Sigmoid colon (tissue), 7 donors: ENCODE measurements at places on chromosomes 7 and 10. TPM values are rescaled to one million over a fixed set of nuclear protein-coding genes. Genes with fewer than 3 reads are reported as not detected.

Gene ZNF248
- polyA plus RNA-seq, result 1.8 TPM

Gene ZNF425
- 0.60 TPM for polyA plus RNA-seq

Gene PON1
- polyA plus RNA-seq, result 0.19 TPM

Gene DPYSL4
- polyA plus RNA-seq, result 0.71 TPM

Gene PRLHR
- polyA plus RNA-seq, result not detected

Gene MRLN
- polyA plus RNA-seq, result not detected

Gene PDIA4
- polyA plus RNA-seq, result 11.4 TPM

Gene GLRX3
- 67.5 TPM for polyA plus RNA-seq

DNA sequence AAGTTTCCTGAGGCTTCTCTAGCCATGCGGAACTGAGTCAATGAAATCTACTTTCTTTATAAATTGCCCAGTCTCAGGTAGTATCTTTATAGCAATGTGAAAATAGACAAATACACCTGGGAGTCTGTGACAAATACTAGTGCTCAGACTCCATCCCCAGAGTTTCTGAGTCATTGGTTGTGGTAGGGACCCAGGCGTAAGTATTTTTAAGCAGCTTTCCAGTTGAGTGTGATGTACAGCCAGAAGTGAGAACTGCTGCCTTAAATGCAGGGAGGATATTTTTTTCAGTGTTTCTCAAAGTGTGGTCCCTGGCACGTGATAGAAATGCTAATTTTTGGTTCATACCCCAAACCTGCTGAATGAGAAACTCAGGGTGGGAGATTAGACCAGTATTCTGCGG is 121.7 kb downstream of the SORCS3 start:
- H3K36me3 ChIP-seq, result no peaks in the 10 kb centered on the region
- no peaks in the 10 kb centered on the region for H3K4me1 ChIP-seq
- no peak overlapping the region for H3K4me3 ChIP-seq

GRCh38 chr10:13950543-13950939 is 363.8 kb downstream of the PRPF18 start:
- H3K27ac ChIP-seq, result no peak overlapping the region
- no peak overlapping the region for H3K4me3 ChIP-seq
- no peaks in the 10 kb centered on the region for H3K36me3 ChIP-seq

- no peak for DNase-seq
- no peak overlapping the region for H3K27ac ChIP-seq
- no peaks in the 10 kb centered on the region for H3K27me3 ChIP-seq
- H3K4me3 ChIP-seq, result no peak overlapping the region
These were observed 9.4 kb upstream of the PIK3CG start for GRCh38 chr7:106855540-106856132.

DNA sequence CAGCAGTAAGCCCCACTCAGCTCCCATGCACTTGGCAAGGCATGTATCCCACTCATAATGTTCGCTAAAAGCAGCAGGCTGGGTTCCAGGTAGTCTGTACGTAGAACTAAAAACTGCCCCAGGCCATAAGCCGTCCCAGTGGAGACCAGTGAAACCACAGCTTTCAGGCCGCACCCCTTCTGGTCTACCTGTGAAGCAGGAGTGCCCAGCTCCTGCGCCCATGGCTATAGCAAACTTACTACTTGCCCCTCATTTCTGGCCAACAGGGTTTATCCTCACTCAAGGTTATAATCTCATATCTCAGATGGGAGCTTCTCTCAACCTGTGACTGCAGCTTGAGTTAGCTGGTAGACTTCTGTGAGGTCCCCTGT is 338.2 kb upstream of the LRRTM3 start:
- H3K4me3 ChIP-seq, result no peak overlapping the region
- H3K27me3 ChIP-seq, result no peaks in the 10 kb centered on the region
- no peak overlapping the region for H3K27ac ChIP-seq
- H3K4me1 ChIP-seq, result no peaks in the 10 kb centered on the region

GRCh38 chr7:49643321-49643720 is 130.1 kb upstream of the VWC2 start:
- no peak for DNase-seq
- H3K27me3 ChIP-seq, result no peaks in the 10 kb centered on the region
- H3K4me1 ChIP-seq, result no peaks in the 10 kb centered on the region

GRCh38 chr10:19595212-19595845 is 220.9 kb upstream of the PLXDC2 start:
- H3K27me3 ChIP-seq, result no peaks in the 10 kb centered on the region
- H3K4me1 ChIP-seq, result no peaks in the 10 kb centered on the region
- no peak overlapping the region for H3K4me3 ChIP-seq
- no peaks in the 10 kb centered on the region for H3K36me3 ChIP-seq
- no peak for DNase-seq

- H3K27ac ChIP-seq, result peak overlapping the region; percentile 86
- no peaks in the 10 kb centered on the region for H3K27me3 ChIP-seq
- peaks cover 43% of the 10 kb centered on the region for H3K4me1 ChIP-seq
- no peak overlapping the region for H3K4me3 ChIP-seq
- no peak for DNase-seq
- no peaks in the 10 kb centered on the region for H3K36me3 ChIP-seq
These were observed 33.4 kb downstream of the OGDH start for GRCh38 chr7:44639671-44640321.

DNA sequence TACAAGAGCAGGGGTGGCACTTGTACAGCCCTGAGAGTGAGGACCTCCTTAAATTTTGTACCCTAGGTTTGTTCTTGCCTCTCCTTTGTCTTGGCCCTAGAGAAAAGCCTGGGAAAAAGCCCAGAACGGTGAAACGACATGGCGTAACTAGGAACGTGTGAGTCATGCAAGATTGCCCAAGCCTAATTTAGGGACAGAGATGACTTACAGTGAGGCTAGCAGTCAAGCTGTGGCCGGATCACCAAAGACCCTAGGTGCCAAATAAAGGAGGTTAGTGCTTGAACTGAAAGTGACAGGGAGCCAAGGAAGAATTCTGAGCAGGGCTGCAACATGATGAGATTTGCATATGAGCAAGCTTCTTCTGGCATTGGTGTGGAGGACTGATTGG is 25.1 kb downstream of the TBXAS1 start:
- DNase-seq, result peak; percentile 73
- H3K36me3 ChIP-seq, result no peaks in the 10 kb centered on the region
- no peaks in the 10 kb centered on the region for H3K4me1 ChIP-seq
- no peak overlapping the region for H3K4me3 ChIP-seq
- H3K27me3 ChIP-seq, result no peaks in the 10 kb centered on the region

- no peaks in the 10 kb centered on the region for H3K27me3 ChIP-seq
- no peak overlapping the region for H3K4me3 ChIP-seq
- H3K4me1 ChIP-seq, result peaks cover 12% of the 10 kb centered on the region
- DNase-seq, result no peak
- no peak overlapping the region for H3K27ac ChIP-seq
- no peaks in the 10 kb centered on the region for H3K36me3 ChIP-seq
These were observed 81.2 kb downstream of the HIPK2 start for GRCh38 chr7:139696552-139696951.

DNA sequence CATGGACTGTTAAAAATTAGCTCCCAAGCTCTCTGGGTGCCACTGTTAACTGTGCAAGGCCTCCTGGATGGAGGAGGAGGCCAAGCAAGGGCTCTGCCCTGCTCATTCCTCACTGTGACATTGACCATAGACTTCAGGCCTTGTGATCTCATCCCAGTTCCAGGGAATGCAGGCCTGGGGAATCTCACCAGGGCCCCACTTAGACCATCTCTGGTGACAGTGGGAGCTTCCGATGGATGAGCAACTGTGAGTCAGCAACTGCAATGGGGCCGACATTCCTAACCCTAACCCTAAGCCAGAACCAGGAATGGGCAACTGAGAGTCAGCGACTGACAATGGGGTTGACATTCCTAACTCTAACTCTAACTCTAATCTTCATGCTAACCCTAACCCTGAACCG is 50.4 kb upstream of the MSMB start:
- H3K27ac ChIP-seq, result no peak overlapping the region
- no peaks in the 10 kb centered on the region for H3K36me3 ChIP-seq
- DNase-seq, result no peak
- no peak overlapping the region for H3K4me3 ChIP-seq
- peaks cover 5% of the 10 kb centered on the region for H3K4me1 ChIP-seq

- H3K27me3 ChIP-seq, result peaks cover 22% of the 10 kb centered on the region
- H3K4me1 ChIP-seq, result no peaks in the 10 kb centered on the region
- no peaks in the 10 kb centered on the region for H3K36me3 ChIP-seq
- no peak overlapping the region for H3K4me3 ChIP-seq
- no peak for DNase-seq
- H3K27ac ChIP-seq, result no peak overlapping the region
These were observed 27.8 kb upstream of the LBX1 start for GRCh38 chr10:101257084-101257483.

- no peaks in the 10 kb centered on the region for H3K27me3 ChIP-seq
- no peak for DNase-seq
- H3K4me3 ChIP-seq, result no peak overlapping the region
- H3K27ac ChIP-seq, result no peak overlapping the region
These were observed 39.5 kb downstream of the KLF6 start for GRCh38 chr10:3745521-3745920.

- DNase-seq, result peak; percentile 46
- H3K4me1 ChIP-seq, result no peaks in the 10 kb centered on the region
- no peak overlapping the region for H3K4me3 ChIP-seq
- no peaks in the 10 kb centered on the region for H3K36me3 ChIP-seq
These were observed 72.5 kb upstream of the NKX6-2 start for GRCh38 chr10:132858121-132859081.

GRCh38 chr10:100773646-100774045 is 28.3 kb downstream of the PAX2 start:
- no peaks in the 10 kb centered on the region for H3K4me1 ChIP-seq
- no peak overlapping the region for H3K27ac ChIP-seq
- no peaks in the 10 kb centered on the region for H3K36me3 ChIP-seq
- peak; percentile 15 for DNase-seq
- no peaks in the 10 kb centered on the region for H3K27me3 ChIP-seq
- no peak overlapping the region for H3K4me3 ChIP-seq

GRCh38 chr7:128427289-128427891 is 17.6 kb upstream of the IMPDH1 start:
- no peak overlapping the region for H3K27ac ChIP-seq
- H3K36me3 ChIP-seq, result no peaks in the 10 kb centered on the region
- H3K4me1 ChIP-seq, result peaks cover 15% of the 10 kb centered on the region
- no peak overlapping the region for H3K4me3 ChIP-seq
- DNase-seq, result no peak

GRCh38 chr7:69896121-69896520 is 297.8 kb downstream of the AUTS2 start:
- H3K36me3 ChIP-seq, result no peaks in the 10 kb centered on the region
- no peaks in the 10 kb centered on the region for H3K27me3 ChIP-seq
- H3K4me1 ChIP-seq, result no peaks in the 10 kb centered on the region

DNA sequence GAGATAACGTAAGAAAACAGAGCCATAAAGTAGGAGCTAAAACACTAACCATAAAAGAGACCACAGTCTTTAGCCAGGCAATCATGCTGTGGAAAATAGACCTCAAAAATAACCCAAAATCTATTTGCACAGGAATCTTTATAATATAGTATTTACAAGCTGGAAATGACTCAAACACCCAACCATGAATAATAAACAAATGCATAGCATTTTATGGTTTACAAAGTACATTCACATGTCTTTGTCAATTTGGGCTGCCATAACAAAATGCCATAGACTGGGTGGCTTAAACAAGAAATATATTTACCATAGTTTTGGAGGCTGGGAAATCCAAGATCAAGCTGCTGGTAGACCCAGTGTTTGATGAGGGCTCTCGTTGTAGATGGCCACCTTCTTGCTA is 65.5 kb upstream of the GRB10 start:
- H3K4me3 ChIP-seq, result no peak overlapping the region
- no peaks in the 10 kb centered on the region for H3K4me1 ChIP-seq
- DNase-seq, result no peak
- no peaks in the 10 kb centered on the region for H3K36me3 ChIP-seq
- no peaks in the 10 kb centered on the region for H3K27me3 ChIP-seq

DNA sequence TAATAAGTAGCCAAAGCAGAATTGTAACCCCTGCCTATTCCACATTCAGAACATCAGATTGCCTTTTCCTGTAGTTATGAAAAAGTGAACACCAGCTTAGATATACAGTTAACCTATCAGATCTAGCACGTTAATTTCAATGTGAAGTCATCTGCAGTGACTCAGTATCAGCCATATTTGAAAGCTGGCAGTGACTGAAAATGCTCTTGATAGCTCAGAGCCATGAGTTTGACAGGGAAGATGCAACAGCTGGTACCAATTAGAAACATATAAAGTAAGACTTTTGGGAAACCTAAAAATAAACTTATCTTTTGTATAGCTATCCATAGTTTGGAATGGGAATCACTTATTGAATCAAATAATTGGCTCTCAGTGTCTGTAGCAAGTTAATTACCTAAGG is 284.1 kb upstream of the NPSR1 start:
- no peak overlapping the region for H3K4me3 ChIP-seq
- no peaks in the 10 kb centered on the region for H3K4me1 ChIP-seq
- H3K27ac ChIP-seq, result no peak overlapping the region
- no peaks in the 10 kb centered on the region for H3K27me3 ChIP-seq

GRCh38 chr10:78886129-78886528 is 182.6 kb upstream of the ZMIZ1 start:
- H3K4me3 ChIP-seq, result no peak overlapping the region
- H3K27me3 ChIP-seq, result no peaks in the 10 kb centered on the region
- DNase-seq, result no peak
- H3K27ac ChIP-seq, result no peak overlapping the region
- H3K4me1 ChIP-seq, result no peaks in the 10 kb centered on the region
- H3K36me3 ChIP-seq, result no peaks in the 10 kb centered on the region

DNA sequence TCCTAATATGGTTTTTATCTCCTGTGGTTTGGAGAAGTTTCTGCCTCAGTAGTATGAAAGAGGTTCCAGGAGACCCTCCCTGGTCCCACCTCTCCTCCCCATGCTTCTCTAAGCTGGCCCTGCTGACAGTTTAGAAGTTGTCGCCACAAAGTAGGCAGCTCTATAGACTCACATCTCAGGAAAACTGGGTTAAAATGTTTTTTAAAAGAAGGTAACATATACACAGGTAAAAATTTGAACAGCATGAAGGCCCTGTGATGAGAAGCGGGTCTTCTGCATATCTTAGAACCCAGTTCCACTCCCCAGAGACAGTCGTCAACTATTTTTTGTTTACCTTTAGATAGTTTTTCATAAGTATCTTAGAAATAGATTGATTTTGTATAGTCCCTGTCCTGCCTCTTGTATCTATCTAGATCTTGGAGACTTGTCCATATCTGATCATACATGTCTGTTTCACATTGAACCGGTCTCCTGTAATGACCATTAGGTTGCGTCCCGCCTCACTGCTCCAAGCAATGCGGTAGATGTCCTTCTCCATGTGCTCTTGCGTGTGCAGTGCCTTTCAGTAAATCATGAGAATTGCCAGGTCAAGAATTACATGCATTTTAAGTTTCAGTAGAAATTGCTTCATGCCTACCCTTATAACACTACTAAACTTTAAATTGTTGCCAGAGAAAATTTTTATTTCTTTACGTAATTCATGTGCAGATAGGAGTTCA is 2.2 kb downstream of the DUSP5 start:
- H3K4me3 ChIP-seq, result peak overlapping the region; percentile 79
- peaks cover 80% of the 10 kb centered on the region for H3K4me1 ChIP-seq
- H3K36me3 ChIP-seq, result no peaks in the 10 kb centered on the region
- peak overlapping the region; percentile 98 for H3K27ac ChIP-seq
- DNase-seq, result no peak
